ENCODE measurements at places on chromosomes 16 and 17.

GRCh38 chr16:24759006-24759405 lies 29.6 kb downstream of the TNRC6A start:
- DNase-seq = no peak

DNA sequence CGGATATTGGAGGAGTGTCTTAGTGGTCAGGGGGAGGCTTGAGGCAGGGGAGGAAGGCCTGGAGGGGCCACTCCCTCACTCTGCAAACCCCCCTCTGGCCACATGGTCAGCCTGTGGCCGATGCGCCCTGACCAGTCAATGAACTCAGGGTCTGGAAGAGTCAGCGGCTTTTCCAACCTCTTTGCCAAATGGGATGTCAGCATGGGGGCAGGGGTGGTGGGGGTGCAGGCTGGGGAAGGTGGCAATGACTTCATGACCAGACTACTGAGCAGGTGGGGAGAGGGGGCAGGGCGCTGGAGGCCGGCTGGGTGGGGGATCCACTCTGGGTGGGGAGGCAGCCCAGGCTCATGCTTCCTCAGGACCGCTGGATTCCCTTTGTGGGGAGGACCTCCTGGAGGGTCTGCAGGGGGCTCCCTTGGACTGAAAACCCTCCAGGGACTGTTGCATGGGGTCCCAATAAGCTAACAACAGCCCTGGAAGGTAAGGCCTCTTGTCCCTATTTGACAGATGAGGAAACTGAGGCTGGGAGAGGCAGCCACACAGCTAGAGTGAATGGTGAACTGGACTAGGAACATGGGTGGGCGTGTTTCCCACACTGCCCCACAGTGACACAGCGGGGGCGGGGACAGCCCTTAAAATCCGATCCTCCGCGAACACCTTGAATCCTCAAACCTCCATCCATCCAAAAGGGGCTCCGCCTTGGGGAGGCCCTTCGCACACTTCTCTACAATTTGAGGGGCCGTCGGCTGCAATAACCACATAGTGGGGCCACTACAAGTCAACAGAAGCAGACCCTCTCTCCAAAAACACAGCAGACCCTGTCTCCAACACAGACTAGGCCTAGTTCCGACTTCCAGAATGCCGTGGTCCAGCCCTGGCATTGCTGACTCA lies 81.0 kb upstream of the TOB1 start:
- no peak for DNase-seq

GRCh38 chr16:63877401-63877800 lies 1244.5 kb downstream of the CDH11 start:
- no peak for DNase-seq

- DNase-seq = no peak
Observed at GRCh38 chr17:4329838-4330237, 36.6 kb downstream of the UBE2G1 start.

DNA sequence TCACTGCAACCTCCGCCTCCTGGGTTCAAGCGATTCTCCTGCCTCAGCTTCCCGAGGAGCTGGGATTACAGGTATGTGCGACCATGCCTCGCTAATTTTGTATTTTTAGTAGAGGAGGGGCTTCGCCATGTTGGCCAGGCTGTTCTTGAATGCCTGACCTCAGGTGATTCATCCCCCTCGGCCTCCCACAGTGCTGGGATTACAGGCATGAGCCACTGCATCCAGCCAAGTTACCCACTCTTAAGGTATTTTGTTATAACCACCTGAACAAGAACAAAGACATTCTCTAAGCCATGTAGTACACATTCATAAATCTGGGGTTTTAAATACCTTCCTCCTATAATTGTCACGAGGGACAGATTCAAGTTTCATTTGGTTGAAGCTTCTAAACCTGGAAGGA lies 12.3 kb upstream of the TMEM170A start:
- no peak for DNase-seq

GRCh38 chr16:84044118-84044488 lies 1.5 kb upstream of the SLC38A8 start:
- DNase-seq = no peak

DNA sequence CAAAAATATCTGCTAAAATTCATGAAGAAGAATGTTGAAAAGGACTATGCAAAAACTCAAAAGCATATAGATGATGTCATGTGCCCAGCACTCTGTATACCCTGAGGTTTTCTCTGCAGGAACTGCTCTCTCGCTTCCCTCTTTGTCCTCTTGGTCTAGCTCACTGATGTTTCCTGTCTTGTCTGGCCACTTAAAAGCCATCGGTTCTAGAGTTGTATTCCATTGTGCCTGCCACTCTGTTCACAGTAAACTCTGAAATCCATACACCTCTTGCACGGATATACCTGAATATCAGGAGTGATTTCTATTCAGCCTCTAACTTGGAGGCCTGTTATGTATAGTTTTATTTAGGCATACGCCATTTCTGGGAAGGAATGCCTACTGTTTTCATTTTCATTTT lies 101.0 kb upstream of the CNTNAP4 start:
- no peak for DNase-seq

- no peak for DNase-seq
Observed at GRCh38 chr17:81437191-81437651, 42.0 kb downstream of the BAHCC1 start.

DNA sequence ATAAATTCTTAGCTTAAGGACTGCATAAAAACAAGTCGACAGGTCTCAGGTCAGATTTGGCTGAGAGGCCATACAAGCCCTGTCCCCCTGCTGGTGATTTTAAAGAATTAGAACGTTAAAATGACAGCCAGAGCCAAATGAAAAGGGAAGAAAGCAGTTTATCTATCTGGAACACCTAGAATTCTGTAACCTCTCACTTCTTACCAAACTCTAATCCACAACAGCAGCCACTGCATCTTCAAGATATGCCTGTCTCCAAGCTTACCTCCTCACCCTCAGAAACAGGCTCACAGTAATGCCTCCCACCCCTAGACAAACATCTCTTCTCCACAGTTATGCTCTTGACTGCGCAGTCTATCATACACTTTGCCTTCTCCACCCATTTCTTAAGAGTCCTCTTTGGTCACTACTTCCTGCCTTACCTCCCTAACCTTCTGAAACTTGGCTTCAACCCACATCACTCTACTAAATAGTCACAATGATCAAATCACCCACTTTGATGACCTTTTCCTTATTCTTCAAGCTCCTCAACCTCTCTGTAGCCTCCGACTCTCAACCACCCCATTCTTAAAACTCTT lies 14.2 kb downstream of the ANKFY1 start:
- DNase-seq = no peak

GRCh38 chr16:64975821-64976220 lies 146.0 kb downstream of the CDH11 start:
- no peak for DNase-seq

DNA sequence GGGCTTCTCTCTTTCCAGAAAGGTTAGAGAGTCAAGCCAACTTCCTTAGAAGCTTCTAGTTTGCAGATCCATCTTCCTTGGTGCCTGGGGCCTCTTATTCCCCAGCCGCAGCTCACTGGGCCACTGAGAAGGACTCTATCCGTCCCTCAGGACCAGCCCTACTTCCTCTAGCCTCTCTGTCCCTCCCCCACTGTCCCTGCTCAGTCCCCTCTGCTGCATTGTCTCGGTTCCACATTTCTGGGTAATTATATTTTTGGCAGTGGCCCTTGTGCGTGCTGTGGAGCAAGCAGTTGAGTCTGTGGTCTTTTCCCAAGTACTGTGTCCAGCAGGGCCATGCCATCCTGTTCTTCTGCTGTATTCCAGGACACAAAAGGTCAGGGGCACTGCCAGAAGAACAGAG lies 17.8 kb downstream of the IRX3 start:
- DNase-seq = no peak

GRCh38 chr17:77163001-77163400 lies 22.2 kb downstream of the SEC14L1 start:
- no peak for DNase-seq

DNA sequence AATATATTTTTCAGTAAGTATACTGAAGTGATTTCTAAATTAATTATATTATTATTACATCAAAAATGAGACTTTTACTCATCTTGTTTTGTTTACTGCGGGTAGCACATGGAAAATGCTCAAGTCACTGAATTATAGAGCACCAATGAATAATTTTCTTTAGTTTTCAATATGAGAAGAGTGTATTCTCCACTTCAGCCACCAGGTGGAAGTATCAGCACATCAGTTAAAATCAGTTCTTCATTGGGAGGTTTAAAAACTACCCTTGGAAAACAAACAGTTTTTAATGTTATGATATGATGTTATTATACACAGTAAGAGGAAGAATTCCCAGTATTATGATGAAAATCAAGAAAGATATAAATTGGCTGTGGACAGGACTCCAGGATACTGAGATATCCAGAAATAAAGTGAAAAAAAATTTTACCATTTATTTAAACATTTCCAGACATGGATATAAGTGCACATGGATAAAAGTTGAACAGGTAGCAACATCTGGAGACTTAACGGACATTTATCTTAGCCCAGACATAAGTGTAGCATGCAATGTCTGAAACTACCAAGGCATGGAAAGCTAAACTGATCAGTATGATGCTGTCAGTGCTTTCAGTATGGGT lies 467.3 kb downstream of the KCNJ2 start:
- DNase-seq = no peak

- no peak for DNase-seq
Observed at GRCh38 chr17:67137860-67138259, 93.5 kb downstream of the CACNG1 start.

DNA sequence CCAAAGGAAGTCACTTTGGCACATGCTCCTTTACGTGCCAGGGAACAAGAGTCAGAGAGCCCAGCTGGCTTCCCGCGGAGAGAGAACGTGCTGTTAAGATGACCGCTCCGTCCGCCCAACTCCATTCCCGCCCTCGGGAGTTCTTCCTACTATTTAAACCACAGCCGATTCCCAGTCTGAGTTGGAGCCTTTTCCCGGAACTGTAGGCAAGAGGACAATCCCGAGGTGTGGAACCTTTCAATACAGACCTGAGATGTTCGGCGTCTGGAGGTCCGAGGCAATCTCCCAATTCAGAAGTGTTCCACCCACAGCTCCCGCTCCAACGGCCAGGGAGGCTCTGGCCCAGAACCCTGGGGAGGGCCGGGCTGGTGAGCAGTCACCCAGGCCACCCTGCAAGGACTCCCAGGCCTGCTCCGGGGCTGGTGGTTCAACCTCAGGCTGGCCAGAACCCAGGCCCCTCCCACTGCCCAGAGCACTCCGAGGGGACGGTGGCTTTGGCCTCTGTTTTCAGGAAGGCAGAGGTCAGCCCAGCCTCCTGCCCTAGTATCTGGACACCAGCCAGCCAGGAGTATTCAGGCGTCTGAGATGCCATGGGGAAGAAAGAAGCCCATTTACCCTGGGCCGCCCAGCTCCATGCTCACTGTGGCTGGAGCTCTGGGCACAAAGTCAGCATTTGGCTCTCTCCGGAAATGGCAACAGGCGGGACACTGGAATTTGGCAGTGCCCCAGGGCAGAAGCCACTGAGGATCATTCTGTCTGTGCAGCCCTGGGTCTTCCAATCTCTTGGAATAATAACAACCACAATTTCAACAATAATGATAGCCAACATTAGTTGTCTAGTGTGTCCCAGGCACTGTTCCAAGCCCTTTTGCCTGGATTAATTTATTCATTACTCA lies 21.4 kb downstream of the EMP2 start:
- peak; percentile 66 for DNase-seq

DNA sequence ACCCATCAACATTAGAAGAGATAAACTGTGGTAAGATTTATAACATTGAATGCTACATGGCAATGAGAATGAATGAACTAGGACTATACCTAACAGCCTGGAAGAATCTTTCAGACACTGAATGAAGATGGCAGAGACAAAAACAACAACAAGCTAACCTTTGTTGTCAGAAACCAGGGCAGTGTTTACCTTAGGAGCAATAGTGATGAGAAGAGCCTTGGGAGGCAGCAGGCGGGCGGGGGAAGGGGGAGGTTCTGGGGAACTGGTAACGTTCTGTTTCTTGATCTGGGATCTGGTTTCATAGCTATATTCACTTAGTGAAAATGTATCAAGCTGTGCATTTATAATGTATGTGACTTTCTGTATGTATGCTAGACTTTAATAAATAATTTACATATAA lies 139.0 kb upstream of the TNRC6C start:
- DNase-seq = no peak

DNA sequence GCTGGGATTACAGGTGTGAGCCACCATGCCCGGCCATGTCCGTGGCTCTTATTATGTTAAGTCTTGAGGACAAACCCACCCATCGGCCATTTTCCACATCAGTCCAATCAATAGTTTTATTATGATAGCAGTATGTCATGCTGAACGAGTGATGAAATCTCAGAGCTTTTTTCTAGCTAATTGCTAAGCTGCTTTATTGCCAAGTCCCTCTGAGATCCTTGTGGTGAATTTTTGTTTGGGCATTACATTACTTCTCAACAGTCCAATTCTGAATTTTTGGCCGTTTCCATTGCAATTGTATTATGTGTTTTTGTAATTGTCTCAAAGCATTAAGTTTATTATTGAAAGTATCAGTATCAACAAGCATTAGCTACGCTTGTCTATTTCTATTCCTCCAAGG lies 10.9 kb downstream of the RNF112 start:
- DNase-seq = no peak

DNA sequence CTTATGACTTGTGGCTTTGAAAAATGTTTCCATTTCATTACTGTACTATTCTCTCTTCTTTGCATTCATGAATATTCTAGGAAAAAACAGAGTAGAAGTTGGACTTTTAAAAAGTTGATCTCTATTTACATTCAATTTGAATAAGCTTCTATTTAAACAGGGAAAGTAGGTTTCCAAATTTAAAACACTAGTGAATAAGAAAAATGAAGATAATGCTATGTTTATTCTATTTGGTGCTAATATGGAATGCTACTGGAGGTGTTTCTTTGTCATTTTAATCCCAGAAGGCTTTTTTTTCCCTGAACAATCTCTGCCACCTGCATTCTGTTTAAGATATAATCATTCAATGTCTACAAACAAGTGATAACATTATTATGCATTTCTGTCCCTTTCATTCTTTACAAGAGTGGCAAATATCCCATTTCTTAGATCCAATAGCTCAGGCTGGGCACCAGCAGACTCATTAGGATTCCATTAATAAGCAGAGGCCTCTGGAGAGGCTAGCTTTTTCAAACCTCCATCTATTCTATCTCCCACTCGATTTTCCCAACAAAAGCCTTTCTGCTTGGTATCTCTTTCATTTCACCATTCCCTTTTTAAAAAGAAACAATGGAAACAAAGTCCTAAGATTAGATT lies 1001.6 kb upstream of the CDH8 start:
- DNase-seq = no peak

GRCh38 chr17:27244491-27245223 lies 49.3 kb upstream of the WSB1 start:
- peak; percentile 61 for DNase-seq

- DNase-seq = no peak
Observed at GRCh38 chr17:46935658-46936266, 12.8 kb downstream of the GOSR2 start.

DNA sequence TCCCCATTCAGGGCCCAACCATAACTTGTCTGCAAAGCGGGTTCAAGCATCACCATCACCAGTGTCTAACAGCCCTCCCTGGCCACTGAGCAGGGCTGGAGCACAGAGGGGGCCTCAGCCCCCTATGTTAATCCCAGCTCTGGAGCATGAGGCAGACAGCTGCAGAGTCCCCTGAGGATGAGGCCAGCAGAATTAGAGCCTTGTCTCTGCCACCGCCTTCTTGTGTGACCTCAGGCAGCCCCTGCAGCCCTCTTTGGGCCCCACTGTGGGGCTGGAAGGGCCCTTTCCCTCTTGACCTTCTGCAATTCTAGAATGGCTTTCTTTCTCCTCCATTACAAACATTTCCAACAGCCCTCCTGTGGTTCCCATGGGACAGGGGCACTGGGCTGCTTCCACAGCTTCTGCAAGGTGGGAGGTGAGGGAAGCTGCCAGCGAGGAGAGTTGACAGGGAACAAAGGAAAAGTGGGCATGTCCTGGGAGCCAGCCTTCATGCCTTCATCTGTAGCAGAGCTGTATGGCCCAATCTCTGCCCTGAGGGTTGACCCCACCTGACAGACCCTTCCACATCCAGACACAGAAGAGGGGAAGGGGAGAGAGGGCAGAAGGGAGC lies 65.7 kb downstream of the TMEM132E start:
- DNase-seq = no peak
